ENCODE measurements at places on chromosomes 13 and 19.
A peak's percentile ranks its signal among the peaks of the same experiment; 100 is the strongest.

DNA sequence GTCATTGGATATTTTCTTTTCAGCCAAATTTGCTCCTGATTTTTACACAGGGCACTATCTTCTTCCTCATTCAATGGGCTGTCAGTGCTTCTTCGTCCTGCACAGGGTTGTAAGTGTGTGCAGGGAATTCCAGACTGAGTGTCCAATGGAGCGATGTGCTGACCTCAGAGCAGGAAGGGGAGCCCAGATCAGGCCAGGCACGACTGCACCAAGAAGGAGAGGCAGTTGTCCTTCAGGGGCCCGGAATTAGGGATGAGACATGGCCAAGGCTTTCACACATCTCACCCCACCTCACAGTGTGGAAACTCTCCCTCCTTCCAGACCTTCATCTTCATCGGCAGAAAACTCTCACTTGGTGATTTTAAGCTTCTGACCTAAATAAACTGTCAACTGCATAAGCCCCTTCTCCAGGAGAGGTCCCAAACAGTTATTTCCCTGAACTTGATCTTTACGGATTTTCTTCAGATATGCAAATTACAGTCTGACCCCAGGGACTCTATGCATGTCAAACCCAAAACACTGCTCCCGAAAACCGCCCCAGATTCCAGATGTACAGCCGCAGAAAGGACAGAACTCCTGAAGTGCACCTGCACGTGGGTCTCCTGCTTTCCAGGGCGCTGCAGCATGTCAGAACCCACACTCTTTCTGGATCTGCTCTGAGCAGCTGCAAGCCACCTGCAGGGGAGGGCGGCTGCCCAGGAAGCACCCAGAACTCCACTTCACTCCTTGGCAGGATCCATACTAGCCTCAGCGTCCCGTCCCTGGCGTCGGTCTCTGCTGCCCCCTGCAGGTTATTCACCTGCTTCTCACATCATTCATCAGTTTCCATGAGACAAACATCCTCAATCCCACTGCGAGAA is 625 bp upstream of the ZNF20 start:
- DNase-seq = peak; percentile 55

DNA sequence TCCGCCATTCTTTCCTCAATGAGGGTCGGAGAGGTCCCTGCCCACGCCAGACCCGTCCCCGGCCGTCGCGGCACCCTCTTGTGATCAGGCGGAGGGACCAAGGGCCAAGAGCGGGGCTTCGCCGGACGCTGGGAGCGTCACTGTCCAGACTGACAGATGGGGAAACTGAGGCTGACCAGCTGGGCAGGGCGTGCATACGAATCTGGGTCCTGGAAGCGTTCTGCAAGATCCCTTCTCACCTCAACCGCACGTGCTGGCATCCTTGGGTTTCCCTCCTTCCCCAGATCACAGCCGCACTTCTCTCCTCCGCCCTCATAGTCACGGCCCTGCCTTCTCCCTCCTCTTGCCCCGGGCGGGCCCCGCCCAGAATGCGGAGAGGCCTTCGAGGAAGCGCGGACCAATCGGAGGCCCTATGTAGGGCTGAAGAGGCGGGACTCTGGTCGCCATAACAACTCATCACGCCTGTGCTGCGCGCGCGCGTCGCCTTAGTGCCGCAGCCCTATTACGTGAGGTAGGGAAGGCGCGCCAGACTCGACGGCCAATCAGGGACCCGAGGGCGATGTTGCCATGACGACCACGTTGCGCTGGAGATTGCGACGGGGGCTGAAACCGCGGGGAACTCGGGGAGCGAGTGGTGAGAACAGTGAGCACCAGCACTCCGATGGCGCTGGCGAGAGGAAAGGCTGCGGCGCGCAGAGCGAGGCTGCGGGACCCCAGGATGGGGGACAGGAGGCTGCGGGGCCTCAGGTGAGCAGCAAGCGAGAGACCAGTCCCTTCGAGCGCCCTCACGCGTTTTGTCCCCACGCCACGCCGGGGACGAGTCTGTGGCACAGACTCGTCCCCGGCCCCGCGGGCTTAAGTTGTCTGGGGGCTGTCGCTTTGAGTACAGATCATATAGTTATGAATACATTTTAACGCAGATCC is 5.7 kb downstream of the RNF225 start:
- DNase-seq = peak; percentile 100

DNA sequence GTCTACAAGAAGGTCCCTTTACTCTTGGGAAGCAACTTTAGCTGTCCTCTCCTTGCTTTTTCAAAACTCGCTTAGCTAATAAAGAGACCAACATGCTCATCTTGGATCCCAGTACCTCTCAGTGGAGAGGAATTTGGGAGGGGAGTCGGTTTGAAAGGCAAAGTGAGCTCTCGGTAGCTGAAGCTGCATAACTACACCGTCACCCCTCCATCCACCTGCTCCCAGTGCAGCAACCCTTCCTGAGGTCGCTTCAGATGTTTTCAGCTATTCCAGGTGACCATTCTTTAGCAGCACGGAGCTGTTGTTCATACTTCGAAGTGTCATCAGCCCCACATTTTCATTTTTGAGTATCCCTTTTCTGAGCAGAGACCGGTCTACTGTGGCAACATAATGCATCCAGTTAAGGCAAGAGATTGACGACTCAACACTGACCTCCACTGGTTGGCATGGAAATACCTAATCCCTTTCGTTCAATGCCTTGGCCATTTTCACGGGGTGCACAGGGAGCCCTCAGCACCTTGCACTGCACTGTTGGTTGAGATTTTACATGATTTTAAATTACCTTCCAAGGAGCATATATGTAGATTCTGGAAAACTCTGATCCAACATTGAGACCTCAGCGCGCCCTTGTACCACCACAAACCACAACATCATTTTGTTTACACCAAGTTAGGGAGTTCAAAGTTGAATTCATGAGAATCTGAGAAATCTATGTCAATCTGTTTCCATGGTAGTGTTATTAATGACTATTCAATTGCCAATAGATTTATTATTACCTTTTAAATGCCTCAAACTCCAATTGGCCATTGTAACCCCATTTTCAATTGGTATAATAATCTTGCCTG is 42.2 kb downstream of the DLEU7 start:
- peak; percentile 46 for DNase-seq

DNA sequence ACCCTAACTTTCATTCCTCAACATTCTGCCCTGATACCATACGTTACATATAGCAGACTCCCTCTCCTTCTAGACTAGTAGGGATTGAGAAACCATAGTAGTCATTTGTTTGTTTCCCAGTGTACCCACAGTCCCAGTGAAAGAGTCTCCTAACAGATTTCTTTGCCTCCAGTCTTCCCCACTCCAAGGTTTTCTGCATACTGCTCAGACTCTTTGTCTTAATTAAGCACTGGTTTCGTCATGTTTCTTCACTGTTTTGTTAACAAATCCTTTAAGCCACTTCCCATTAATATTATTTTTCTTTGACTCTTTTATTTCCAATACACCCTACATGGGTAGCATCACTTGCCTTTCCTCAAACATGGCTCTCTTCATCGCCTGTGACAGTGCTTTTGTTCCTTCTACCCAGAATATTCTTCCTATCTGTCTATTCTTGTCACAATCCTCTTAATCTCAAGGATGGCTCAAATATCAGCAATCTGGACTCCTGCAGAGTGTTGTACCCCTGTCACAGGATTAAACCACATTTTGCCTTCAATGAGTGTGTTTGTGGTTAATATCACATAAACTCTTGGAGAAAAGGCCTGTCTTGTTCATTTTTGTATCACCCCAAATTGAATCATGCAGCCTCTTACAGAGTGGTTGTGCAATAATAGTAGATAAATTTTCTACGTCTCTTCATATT is 92.7 kb upstream of the KLF12 start:
- DNase-seq = no peak

- no peak for DNase-seq
These were observed 70.3 kb downstream of the USP12 start for GRCh38 chr13:27101289-27101688.

- no peak for DNase-seq
These were observed 44.9 kb downstream of the RCBTB2 start for GRCh38 chr13:48487968-48488367.

DNA sequence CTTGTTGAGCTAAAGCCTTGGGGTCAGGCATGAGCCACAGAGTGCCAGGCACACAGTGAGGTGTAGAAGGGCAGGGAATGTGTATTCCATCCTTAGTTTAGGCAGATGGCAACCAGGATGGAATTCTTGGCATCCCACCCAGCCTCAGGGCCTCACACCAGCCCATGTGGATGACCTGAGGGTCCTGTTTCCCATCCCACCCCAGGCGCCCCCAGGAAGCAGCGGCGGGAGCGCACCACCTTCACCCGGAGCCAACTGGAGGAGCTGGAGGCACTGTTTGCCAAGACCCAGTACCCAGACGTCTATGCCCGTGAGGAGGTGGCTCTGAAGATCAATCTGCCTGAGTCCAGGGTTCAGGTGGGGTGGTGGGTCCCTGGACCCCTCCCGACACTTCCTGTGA is 14.3 kb downstream of the CRX start:
- DNase-seq = no peak

GRCh38 chr13:113129921-113130750 is 7.5 kb downstream of the F10 start:
- no peak for DNase-seq

- no peak for DNase-seq
These were observed 9.7 kb downstream of the PCCA start for GRCh38 chr13:100098445-100099116.

DNA sequence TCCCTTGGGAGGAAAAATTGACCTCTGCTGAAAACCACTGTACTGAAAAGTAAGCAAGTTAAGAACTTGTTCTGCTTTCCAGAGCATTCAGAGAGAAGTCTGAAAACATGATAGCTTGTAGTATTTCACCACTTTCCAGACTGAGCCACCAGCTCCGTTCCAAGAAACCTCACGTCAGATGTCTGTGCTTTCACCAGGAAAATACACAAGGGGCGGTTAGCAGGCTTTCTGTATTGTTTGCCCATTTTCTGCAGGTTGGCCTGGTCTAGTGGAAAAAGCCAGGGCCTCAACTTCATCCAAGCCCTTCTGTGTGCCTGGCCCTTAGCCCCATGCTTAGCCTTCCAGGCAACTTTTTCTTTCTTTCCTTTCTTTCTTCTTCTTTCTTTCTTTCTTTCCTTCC is 36.4 kb downstream of the RXFP2 start:
- no peak for DNase-seq

GRCh38 chr13:50955241-50955640 is 45.6 kb downstream of the RNASEH2B start:
- DNase-seq = peak; percentile 14

DNA sequence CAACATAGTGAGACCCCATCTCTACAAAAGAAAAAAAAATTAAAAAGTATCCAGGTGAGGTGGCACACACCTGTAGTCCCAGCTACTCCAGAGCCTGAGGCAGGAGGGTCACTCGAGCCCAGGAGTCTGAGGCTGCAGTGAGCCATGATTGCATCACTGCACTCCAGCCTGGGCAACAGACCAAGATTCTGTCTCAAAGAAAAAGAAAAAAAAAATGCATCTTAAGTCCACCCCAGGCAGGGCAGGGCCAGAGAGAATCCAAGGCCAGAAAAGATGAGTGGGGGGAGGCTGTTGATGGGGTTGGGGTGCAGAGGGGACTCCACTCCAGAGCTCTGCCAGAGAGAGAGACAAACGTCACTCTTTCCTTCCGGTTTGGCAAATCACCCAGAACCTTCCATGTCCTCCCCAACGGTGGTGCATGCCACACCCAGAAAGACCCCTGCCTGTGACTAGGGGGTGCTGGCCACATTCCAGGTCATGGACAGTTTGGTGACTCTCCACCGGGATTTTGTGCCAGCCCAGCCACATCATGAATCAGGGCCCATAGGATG is 431 bp downstream of the FUT3 start:
- DNase-seq = no peak

GRCh38 chr13:49428041-49428763 is 15.7 kb downstream of the CAB39L start:
- no peak for DNase-seq

DNA sequence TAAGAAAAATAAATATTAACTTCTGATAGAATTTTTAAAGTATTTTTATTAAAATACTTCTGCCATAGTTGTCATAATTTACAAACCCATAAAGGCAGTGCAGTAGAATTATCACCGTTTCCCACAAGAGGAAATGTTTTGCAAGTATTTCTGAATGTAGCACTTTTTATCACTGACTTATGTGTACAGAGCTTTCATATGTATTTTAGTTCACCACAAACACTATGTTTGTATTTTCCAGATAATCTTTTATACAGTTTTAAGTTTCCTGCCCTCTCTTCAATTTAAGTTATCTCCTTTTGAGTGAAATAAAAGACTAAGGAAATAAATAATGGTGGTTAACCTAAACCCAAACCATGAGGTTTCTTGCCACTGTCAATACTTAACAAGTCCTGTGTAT is 24.2 kb downstream of the MIPEP start:
- no peak for DNase-seq

- DNase-seq = no peak
These were observed 7.6 kb downstream of the ERICH6B start for GRCh38 chr13:45607931-45608330.

DNA sequence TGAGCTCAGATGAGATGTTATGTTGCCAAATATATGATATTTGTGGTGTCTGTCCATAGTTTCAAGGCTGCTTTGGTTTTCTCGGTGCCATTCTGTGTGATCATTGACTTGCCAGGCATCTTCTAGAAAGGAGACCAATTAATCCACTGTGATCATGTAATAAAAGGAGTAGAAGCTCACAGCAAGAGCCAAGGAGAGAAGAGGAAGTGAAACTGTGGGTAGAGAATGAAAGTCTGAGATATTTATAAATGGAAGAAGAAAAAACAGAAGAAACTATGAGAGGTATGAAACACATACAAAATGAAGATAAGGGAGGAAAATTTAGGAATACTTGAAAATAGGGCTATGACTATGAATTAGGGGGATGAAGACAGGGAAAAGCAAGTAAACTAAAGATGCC is 11.1 kb upstream of the ZNF613 start:
- DNase-seq = no peak

DNA sequence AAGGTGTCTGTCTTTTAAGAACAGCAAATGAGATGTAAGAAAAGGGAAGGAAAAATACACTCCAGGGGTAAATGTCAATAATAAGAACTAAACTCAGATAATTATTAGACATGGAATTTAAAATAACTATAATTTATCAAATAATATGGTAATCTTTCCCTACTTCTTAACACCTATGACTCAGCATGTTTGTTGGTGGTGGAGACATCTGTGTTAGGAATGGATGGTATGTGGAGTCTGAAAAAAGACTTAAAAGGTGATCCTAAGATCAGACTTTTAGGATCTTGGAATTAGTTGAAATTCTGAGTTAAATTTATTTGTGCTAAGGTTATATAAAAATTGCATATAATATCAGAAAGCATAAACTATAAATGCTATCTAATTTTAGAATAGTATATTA is 915.1 kb downstream of the SLITRK5 start:
- no peak for DNase-seq

GRCh38 chr13:43244481-43244880 is 221.1 kb downstream of the DNAJC15 start:
- no peak for DNase-seq

DNA sequence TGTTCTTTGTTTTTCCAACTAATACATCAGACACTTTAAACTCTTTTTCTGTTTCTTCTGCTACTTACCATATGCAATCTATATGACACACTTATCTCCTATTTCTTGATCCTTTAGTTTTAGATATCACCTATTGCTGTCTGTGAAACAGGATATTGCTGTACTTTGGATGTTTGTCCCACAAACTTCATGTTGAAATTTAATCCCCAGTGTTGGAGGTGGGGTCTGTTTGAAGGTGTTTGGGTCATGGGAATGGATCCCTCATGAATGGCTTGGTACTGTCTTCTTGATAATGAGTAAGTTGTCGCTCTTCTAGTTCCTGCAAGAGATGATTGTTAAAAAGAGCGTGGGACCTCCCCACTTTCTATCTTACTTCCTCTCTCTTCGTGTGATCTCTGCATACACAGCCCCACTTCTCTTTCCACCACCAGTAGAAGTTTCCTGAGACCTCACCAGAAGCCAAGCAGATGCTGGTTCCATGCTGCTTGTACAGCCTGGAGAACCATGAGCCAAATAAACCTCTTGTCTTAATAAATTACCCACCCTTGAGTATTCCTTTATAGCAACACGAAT is 244.2 kb downstream of the NHLRC3 start:
- no peak for DNase-seq

Measured in NCI-H2227 treated with DMSO at 0.1 percent for 48 hours (cell line).